GM04503 (cell line): ENCODE measurements at places on chromosomes 4 and X.

GRCh38 chr4:56302760-56303159 is 84.5 kb downstream of the AASDH start:
- no peak for DNase-seq

GRCh38 chr4:79250887-79251286 is 75.0 kb downstream of the NAA11 start:
- no peak for DNase-seq

DNA sequence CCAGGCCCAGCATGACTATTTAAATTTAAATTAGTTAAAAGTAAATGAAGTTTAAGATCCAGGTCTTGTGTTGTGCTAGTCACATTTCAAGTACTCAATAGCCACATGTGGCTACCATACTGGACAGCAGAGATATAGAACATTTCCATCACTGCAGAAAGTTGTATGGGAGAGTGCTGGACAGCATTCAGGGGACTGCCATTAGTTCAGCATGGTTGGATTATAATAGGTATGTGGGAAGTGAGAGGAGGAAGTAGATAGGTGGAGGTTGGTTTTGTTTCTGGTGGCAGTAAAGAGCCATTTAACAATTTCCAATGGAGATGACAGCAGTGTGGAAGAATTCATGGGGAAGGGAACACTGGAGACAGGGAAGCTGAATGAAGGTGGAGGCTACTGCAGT is 42.1 kb downstream of the ERVMER34-1 start:
- no peak for DNase-seq

DNA sequence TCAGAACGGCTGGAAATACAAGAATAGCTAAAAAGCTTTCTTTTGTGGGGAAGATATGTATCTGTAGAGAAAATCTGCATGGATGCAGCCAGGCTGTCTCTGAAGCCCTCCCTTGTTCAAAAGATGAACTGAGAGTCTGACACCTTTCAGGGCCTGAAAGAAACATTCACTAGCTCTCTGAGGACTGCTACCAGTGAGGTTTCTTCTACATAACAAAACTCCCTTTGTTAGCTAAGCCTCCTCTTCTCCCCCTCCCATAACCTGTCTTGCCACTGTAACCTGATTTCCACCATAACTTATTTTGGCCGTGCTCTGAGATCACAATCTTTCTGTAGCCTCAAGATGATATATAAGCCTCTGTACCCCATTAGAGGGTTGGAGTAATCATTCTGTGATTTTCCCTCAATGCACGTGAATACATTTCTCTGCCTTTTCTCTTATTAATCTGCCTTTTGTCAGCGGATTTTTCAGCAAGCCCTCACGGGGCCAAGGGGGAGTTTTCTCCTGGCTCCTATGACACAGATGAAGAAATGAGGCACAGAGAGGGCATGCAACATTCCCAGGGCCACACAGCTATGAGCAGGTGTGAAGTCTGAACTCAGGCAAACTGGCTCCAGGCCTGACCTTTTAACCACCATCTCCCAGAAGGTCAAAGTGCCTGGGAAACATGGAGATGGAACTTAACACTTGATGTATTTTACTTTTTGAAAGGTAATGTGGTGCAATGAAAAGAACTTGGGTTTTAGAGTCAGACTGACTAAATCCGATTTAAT is 161.6 kb upstream of the PRDX4 start:
- no peak for DNase-seq

- no peak for DNase-seq
Measured at GRCh38 chr4:56261027-56261426, 126.3 kb downstream of the AASDH start.

GRCh38 chr4:791898-792625 is 33.9 kb downstream of the CPLX1 start:
- no peak for DNase-seq

DNA sequence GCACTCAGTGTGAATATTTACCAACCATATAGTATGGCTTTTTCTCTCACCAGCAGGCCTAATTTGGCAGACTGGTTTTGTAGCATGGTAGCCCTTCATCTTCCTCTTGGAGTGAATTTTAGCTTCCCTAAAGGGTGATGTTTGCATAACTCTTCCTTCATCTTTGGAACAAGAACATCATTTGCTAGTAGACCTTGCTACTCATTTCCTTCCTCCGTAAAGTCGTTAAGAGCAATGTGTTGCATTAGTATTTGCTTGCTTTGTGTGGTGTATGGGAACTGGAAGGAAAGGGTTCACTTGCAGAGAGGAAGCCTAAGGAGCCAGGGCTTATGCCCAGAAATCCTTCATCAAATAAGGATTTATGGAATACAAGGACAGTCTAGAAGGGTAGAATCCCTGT is 50.2 kb upstream of the PGRMC2 start:
- no peak for DNase-seq

DNA sequence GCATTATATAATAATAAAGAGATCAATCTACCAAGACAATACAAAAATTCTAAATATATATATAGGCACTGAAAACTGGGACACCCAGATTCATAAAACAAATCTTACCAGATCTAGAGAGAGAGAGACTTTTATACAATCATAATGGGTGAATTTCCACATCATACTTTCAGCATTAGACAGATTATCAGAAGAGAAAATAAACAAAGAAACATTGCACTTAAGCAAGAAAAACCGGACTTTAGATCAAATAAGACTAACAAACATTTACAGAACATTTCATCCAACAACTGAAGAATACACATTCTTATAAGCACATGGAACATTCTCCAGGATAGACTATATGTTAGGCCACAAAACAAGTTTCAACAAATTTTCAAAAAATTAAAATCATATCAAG is 245.1 kb downstream of the INPP4B start:
- no peak for DNase-seq

- DNase-seq: no peak
Measured at GRCh38 chrX:135481696-135482179, 38.7 kb upstream of the INTS6L start.

DNA sequence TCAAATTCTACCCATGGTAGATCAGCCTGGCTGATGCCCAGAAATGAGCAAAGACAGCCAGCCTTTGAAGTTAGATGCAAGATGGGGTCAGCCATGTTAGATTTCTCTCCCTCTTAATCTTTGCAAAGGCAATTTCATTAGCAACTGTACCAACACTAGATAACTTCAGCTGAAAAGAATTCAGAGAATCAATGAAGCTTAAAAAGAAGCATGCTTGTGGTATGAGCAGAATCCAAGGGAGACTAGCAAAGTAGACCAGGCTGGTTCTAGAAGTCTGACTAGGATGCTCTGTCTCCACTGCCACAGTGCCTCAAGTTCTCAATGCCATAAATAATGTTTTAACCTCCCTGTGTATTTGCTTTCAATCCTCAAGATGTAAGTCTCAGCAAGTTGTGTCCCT is 247.3 kb downstream of the SLC7A11 start:
- peak; percentile 77 for DNase-seq

- no peak for DNase-seq
Measured at GRCh38 chr4:107265859-107266258, 229.7 kb upstream of the DKK2 start.

DNA sequence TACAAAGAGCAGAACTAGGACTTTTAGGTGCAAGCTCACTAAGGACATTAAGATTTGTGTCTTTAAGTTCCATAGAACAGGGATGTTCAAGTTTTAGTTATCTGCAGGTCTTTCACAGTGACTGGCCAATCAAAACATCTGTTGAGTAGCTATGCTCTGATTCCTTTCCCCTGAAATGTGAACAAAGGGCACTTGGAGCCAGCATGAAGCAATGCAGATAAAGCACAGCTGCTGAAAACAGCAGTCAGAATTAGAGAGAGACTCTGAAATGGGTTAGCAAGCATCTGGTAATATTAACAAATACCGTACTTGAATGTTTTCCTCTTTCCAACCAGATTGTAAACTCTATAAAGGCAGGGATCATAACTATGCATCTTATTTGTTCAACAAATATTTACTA is 276.9 kb downstream of the RAB28 start:
- no peak for DNase-seq

- DNase-seq: no peak
Measured at GRCh38 chr4:2047781-2048581, 11.1 kb upstream of the NAT8L start.

DNA sequence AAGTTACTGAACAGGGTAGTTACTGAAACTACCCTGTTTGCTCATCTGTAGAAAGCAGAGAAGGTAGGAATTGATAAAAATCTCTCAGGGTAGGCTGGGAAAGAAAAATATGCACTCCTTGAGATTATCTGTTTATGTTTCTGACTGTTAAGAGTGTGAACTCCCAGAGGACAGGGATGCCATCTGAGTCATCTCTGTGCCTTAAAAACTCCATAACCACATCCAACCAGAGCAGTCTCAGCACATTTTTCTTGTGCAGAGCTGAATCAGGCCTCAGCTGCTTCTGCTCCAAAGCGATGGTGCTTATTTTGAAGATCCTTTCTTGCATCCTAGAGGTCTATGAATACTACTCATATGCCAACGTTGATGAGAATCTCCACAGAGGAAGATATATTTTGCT is 9.9 kb downstream of the CENPVL3 start:
- peak; percentile 15 for DNase-seq

DNA sequence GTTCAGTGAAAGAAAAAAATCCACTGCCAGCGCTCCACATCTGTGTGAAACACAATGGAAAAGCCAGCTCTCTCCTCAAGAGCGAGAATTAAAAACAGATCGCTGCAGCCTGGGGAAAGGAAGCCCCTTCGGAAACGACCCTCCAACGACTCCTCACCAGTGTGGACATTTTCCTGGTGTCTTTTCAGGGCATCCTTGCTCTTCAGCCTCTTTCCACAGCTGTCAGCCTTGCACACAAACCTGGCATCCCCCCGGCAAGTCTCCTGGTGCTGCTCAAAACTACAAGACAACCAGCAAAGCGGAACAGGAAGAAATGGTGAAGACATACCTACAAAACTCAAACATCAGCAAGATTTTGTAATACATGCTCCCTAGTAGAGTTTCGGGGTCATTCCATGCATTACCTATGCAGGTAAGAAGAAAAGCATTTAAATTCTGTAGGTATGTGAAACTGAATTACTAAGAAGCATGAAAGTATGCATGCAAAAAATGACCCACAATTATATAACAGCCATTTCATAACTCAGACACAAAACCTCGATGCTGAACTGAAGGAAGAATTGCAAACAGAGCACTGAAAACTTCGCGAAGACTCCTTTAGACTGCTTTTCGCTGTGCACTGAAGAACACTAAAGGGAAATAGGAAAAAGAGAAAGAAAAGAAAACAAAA is 106.1 kb downstream of the PRDM5 start:
- DNase-seq: no peak

DNA sequence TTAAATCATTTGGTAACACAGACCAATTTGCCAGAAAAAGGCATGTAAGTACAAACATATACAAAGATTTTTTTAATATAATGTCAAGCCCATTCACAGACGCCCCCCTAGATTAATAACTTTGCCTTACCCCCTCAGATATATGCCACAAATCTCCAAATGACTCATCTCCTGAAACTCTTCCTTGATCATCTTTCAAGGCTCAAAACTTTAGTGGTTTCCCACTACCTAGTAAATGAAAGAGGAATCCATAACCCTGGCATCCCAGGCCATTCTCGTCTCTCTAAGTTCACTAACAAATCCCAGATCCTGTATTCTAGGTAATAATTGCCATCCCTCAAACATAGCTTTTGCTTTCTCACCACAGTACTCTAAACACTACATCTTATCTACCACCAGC is 61.9 kb downstream of the PRSS12 start:
- no peak for DNase-seq

GRCh38 chr4:158102904-158103303 is 69.9 kb downstream of the GASK1B start:
- no peak for DNase-seq

- DNase-seq: no peak
Measured at GRCh38 chrX:72659723-72660122, 54.4 kb downstream of the PHKA1 start.

- no peak for DNase-seq
Measured at GRCh38 chrX:128931071-128931470, 592.2 kb downstream of the SMARCA1 start.

GRCh38 chrX:14694611-14695010 is 165.3 kb downstream of the GLRA2 start:
- DNase-seq: peak; percentile 43

DNA sequence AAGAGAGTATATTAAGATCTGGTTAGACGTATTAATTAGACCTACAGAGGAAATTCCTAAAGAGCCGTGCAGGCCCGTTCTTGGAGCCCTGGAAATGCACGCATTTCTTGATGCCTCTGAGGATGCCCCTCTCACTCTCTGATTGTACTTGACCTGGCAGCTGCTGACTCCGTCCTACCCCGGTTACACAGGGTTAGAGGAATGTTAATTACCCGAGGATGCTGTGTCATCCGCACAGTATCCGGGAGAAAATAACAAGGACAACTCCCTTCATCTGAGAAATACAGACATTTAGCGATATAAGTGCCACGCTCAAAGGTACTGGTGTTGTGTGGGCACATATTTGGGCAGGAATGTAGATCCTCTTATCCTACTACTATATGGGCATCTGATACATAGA is 404.6 kb upstream of the FAT1 start:
- DNase-seq: no peak

DNA sequence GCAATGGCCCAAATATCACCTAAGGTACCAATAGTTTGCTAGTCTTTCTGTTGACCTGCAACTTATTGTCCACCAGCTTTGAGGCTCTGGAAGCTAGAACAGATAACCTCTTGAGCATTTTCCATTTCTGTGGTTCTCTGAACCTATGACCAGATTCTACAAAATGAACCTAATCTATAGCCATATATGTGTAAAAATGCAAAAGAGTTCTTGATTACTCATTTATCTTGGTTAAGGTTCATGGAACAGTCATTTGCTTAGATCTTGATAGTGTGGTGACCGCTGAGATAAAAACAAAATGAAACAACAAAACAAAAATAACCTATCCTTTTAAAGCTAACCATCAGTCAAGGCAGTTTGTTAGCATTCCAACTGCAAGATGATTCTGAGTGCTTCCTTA is 9.3 kb upstream of the GATB start:
- no peak for DNase-seq

- no peak for DNase-seq
Measured at GRCh38 chr4:127881563-127881864, 821 bp downstream of the PLK4 start.

DNA sequence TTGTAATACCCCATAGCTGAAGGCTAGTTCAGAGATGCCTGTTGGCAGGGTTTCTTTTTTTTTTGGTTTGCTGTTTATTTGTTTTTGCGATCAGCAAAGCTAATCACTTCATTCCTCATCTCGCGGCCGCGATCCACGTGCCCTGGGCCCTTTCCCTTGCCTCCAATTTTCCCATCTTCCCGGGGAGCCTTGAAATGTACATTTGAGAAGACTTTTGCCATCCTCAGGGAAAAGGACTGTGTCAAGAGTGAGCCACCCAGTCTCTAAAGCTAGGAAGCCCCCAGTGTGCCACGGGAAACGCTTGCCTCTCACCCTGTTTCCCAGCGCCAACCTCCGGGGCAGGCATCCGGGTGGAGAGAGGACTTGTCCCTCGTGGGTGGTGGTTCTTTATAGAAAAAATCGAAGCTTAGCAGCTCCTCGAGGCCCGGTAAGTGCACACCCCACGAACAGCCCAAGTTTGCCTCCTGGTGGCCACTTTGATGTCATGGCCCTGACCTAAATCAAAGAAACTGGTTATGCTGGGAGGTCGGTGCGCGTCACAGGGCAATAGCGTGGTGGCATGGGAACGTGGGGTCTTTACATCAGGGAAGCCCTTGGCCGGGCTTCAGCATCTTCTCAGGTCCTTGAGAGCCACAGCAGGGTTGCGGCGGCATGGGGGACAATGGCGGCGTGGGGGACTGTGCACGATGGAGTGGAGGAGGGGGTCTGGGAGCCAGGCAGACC is 42.0 kb downstream of the MAP7D3 start:
- no peak for DNase-seq
